NCI-H1417 (cell line): ENCODE measurements at places on chromosomes 6 and 20.
A peak's percentile ranks its signal among the peaks of the same experiment; 100 is the strongest.

DNA sequence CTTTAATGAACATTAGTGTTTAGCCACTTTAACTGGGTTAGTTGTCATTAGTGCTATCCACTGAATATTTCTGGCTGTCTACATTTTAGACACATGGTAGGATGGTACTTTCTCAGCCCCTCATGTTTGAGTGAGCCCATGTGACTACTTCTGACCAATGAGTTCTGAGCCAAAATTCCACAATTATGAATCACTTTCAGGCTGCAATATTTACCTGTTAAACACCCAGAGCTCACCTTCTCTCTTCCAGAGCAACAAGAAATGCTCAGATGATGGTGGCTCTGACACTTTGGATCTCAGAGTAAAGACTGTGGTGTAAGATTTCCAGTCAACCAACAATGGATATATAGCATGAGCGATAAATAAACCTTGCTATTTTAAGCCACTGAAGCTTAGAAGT is 24.8 kb downstream of the SPACA1 start:
- no peak for DNase-seq

GRCh38 chr6:63685446-63686379 is 50.1 kb downstream of the PHF3 start:
- DNase-seq = no peak

DNA sequence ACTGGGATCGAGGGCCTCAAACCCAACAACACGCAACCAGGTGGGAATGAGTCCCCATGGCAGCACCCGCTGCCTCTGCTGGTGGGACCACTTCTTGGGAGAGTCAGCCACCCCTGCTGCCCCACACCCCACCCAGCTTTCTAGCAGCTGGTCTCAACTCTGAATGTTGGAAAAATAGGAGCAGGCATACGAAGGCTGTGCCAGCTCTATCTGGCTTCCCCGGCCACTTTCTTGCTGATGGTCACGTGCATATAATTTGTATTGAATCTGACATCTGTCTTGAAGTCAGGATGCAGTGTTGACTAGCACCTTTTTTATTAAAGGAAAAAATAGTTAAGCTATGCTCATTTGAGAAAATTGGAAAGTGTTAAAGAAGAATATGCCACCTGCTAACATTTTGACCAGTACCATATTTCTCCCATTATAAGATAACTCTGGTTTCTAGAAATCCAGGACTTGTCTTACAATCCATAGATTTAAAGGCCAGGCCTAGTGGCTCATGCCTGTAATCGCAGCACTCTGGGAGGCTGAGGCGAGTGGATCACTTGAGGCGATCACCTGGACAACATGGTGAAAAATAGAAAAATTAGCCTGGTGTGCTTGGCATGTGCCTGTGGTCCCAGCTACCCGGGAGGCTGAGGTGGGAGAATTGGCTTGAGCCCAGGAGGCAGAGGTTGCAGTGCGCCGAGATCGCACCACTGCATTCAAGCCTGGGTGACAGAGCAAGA is 26.9 kb upstream of the MAPRE1 start:
- no peak for DNase-seq

DNA sequence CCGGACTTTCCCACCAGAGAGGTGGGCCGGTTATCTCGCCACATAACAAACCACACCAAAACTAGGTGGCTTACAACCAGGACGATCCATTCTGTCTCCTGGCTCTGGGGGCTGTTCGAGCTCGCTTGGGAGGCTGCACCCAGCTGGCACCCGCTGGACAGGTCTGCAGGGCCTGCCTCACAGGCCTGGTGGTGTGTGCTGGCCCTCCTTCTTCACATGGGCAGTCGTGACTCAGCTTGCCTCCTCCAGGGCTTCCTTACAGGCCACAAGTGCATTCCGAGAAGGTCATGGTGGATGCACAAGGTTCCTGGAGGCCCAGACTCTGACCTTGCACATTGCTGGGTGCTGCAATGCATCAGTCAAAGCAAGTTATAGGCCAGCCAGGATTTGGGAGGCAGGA is 34.2 kb downstream of the FOXF2 start:
- no peak for DNase-seq

GRCh38 chr6:34544776-34545471 is 11.2 kb downstream of the SPDEF start:
- DNase-seq = no peak

- no peak for DNase-seq
Observed at GRCh38 chr20:18999086-18999485, 185.5 kb downstream of the SCP2D1 start.

- DNase-seq = no peak
Observed at GRCh38 chr6:160445130-160445529, 97.0 kb downstream of the SLC22A3 start.

GRCh38 chr6:127031511-127031910 is 87.0 kb upstream of the RSPO3 start:
- DNase-seq = peak; percentile 7

- DNase-seq = no peak
Observed at GRCh38 chr6:42135161-42135560, 7.3 kb downstream of the C6orf132 start.

- DNase-seq = no peak
Observed at GRCh38 chr6:108622641-108623298, 62.1 kb downstream of the FOXO3 start.

DNA sequence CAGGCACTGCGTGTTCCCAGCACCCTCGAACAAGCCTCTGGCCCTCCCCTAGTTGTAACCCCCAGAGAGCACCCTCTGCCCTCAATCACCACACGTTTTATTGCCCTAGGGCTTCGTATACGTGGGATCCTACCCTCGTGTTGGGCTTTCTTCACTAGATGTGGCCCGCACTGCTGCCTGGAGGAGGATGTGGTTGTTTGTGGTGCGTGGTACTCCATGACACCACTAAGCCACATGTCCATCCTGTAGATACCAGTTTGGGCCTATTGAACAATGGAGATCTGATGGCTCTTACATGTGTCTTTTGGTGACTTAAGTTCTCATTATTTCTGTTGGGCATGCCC is 17.0 kb downstream of the SLC2A4RG start:
- DNase-seq = no peak

GRCh38 chr20:16007962-16008361 is 565.3 kb downstream of the KIF16B start:
- DNase-seq = no peak

DNA sequence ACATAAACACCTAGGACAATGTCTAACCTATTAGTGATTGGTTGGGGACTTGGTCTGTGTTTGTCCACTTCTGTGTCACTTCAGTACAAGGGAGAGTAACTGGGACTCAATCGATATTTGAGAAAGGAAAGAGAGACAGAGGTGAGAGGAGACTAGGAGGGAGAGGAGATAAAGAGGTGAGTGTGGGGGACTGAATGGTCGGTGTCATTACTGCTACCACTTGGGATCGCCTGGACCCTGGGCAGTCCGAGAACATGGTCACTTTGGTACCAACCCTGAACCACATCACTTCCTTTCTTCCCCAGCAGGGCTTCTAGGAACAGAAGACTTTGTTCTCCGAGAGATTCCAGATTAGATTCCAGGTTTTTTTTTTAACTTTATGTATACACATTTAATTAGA is 63.7 kb downstream of the GPR6 start:
- no peak for DNase-seq

GRCh38 chr6:140744659-140745320 is 1370.3 kb upstream of the CITED2 start:
- no peak for DNase-seq

DNA sequence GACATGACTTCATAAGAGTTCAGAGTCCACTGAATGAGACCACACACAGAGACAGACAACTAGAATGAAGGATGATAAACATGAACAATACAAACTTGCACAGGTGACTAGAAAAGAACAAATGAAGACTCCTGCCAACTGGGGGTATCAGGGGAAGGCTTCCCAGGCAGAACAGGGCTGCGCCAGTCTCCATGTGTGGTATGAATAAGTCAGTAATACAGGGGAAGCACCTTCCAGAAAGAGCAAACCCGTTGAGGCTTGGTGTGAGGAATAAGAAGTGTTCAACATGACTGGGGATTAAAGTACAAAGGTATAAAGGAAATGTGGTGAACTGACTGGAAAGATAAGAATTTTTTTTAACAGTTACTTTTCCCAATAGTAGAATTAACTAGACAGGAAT is 3.7 kb upstream of the SLC17A2 start:
- DNase-seq = no peak

DNA sequence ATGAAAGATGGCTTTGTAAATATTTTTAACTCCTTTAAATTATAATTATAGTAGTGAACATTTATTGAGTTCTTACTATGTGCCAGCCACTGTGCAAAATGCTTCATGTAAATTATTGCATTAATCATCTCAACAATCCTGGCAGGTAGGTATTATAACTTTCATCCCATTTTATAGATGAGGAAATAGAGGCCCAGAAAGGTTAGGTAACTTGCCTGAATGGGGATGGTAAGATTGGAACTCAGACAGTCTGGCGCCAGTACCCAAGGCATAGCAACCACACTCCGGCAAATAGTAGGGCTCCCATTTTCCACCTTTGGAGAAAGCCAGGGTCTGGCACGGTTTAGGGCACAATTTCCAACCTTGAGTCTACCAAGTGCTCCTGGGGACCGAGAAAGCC is 129.8 kb downstream of the VEGFA start:
- no peak for DNase-seq

GRCh38 chr20:46930640-46931339 is 36.1 kb downstream of the EYA2 start:
- no peak for DNase-seq

GRCh38 chr6:19337101-19337500 is 500.1 kb upstream of the ID4 start:
- no peak for DNase-seq

DNA sequence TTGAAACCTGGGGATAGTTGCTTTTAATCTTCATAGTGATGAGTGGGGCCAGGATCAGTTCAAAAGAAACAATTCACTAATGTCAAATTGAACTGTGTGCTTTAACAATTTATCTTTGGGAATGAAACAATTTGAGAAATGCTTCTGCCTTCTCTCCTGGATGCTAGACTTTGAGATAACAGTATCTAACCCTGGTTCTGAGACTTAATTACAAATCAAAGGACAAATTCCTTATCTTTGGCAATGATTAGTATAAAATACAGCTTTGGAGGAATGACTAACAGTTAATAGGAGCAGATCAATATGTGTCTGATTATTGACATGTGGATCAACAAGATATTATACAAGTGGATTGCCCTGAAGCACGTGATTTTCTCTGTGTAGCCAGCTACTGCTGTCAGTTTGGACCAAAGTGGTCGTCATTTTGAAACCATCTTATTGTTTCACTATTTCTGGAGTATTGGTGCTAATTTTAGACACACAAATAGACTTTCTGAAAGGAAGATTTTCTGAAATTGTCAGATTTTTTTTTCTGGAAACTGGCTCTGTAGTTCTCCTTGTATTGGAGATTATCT is 6.2 kb upstream of the FLRT3 start:
- DNase-seq = no peak

DNA sequence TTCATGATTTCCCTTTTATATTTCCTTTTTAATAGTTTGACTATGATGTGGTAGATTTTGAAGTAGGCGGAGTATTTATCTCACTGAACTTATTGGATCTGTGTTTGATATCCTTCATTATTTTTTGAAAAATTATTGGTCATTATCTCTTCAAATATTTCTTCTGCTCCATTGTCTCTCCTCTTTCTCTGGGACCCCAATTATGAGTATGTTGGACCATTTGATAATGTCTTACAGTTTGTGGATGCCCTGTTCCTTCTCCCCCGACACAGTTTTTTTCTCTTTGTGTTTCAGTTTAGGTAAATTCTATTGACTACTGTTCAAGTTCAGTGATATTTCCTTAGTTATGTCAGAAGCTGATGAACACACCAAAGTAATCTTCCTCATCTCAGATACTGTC is 49.4 kb upstream of the COL10A1 start:
- DNase-seq = no peak

DNA sequence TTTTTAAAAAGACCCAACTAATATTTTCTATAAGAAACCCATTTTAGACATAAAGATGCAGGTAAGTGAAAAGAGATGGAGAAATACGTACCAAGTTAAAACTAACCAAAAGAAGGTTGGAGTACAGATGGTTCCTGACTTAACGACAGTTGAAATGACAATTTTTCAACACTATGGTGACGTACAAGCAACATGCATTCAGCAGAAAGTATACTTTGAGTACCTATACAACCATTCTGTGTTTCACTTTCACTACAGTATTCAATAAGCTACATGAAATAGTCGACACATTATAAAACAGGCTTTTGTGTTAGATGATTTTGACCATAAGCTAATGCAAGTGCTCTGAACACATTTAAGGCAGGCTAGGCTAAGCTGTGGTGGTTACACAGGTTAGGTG is 228.9 kb downstream of the RNGTT start:
- DNase-seq = no peak

GRCh38 chr6:166862287-166862977 is 93.9 kb downstream of the RNASET2 start:
- DNase-seq = peak; percentile 85

DNA sequence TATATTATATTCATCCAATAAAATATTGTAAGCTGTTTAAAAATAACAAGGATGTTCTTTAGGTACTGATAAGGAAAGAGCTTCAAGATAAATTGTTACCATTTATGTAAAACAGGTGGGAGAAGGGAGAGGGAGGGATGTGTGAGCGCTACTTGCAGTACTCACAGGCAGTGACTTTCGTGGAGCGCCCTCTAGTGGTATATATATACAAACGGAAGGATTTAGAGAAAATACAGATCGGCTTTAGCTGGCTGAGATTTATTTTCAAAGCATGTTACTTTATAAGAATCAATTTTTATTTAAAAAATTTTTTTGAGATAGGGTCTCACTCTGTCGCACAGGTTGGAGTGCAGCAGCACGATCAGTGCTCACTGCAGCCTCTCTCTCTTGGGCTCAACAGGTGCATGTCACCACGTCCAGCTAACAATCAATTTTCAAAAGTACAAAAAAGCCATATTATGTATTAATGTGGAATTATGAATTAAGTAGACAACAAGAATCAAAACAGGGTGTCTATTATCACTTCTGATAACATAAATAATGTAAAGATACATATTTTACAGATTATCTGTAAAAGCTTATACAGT is 3.3 kb upstream of the MOG start:
- DNase-seq = peak; percentile 9

GRCh38 chr6:36368921-36369865 is 18.3 kb downstream of the ETV7 start:
- peak; percentile 97 for DNase-seq

DNA sequence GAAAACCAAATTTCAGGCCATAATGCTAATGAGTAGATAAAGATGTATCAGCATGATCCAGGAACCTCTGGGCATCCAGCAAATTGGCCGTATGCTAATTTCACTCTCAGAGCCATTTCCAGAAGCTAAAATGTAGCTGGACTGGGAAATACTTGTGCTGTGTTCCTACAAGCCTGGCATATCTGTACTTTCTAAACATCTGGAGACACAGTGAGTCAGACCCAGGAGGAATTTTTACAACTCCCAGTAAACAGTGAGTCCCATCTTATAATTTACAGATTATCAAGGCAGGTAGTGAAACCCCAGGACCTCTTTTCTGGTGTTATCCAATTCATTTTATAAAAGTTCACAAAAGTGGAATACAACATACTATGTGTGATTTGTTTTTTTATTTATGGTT is 683.0 kb upstream of the ADGRB3 start:
- no peak for DNase-seq

GRCh38 chr6:134015719-134016557 is 36.5 kb downstream of the SLC2A12 start:
- no peak for DNase-seq
